ENCODE measurements at places on chromosomes 16 and 17.

DNA sequence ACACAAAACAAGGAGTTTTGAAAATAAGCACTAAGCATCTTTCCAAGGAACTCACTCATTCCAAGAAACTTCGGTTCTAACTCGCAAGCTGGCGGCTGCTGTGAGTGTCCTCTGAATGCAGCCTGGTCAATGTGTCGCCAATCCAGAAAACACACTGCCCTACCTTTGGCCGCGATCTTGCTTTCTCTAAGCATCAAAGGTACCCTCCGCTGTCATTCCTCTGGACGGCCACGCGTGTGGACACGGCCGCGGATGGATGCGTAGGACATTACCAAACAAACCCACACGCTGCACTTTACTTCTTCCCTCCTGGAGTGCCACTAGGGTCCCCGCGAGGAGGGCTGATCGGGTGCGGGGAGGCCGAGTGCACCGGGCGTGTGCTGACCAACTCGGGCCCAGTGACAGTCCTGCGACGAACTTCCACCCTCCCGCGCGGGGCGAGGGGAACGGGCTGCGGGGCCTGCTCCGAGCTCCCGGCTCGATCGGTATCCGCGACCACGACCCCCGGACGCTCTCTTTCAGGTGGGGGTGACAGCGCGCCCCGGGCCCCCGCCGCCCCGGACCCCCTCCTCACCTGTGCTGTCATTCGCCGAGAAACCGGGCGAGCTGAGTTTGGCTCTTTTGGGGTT is 1.1 kb downstream of the CREBBP start:
- no peak for DNase-seq

- DNase-seq: no peak
Observed at GRCh38 chr17:70622368-70623260, 453.3 kb downstream of the KCNJ2 start.

GRCh38 chr17:81601525-81602120 is 35.3 kb downstream of the NPLOC4 start:
- no peak for DNase-seq

DNA sequence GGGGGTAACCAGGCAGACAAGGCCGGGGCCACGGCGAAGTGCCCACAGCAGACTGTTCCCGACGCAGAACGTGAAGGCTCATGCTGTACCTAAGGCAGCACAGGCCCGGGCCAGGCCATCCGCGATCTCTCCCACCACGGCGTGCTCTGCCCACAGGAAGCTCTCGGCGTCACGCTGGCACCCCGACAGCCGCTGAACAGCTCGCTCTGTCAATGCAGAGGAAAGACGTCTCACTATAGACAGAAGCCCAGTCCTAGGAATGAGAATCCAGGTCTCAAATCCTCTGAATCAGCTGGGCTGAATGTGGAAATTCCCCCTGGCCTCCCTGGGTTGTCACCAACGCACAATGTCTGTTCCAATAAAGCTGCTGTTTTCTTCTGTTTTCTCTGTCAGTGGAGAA is 21.4 kb downstream of the SERPINF1 start:
- DNase-seq: no peak

- DNase-seq: no peak
Observed at GRCh38 chr16:11128211-11129141, 127.5 kb downstream of the SOCS1 start.

DNA sequence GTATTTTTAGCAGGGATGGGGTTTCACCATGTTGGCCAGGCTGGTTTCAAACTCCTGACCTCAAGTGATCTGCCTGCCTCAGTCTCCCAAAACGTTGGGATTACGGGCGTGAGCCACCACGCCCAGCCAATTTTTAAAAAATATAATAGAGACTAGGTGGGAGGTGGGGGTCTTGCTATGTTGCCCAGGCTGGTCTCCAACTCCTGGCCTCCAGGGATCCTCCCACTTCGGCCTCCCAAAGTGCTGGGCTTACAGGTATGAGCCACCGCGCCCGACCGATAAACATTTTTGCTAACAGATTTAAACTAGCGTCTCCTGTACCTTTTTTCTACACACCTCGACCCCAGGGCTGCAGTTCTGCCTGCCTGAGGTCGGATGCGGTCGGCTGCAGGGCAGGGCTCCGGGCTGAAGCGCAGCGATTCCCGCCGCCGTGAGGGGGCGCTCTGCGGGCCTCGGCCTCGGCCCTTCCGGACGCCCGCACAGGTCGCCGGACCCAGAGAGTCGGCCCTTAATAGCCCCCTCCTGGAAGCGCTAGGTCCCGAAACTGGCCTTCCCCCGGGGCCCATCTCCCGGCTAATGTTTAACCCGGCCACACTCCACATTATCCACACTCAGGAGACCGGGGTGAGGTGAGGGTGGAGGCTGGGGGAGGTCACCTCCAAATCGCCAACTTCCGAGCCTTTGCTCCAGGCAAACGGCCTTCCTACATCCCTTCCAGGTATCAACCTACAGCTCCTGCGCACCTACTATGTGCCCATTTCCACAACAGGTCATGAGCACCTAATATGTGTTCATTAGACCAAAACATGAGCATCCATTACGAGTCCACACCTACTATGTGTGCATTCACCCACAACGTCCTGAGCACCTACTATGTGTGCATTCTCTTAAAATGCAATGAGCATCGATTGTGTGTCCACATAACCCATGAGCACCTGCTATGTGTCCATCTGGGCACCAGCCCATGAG is 2.0 kb upstream of the GLIS2 start:
- no peak for DNase-seq

DNA sequence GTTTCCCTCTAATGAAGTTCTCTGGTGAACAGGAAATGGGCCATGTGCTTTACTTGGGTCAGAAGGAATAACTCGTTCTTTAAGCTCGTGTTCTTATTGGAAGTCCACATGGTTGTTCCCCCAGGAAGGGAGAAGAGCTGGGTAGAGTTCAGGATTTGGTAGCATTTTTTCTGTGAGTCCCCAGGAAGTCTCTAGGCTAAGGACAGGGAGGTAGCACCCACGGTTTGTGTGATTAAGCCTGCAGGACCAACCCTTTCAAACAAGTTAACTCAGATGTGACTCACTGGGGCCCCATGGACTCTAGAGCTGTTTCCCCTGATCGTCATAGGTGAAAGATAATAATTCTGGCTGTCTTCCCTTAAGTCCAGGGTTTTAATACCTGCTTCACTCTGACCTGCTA is 16.4 kb downstream of the SAP30BP start:
- DNase-seq: no peak

- no peak for DNase-seq
Observed at GRCh38 chr16:86040496-86040895, 141.5 kb downstream of the IRF8 start.

GRCh38 chr17:35138218-35138617 is 3.9 kb downstream of the NLE1 start:
- DNase-seq: no peak

GRCh38 chr16:79419148-79419547 is 181.4 kb downstream of the MAF start:
- no peak for DNase-seq

GRCh38 chr17:59441464-59442096 is 110.1 kb downstream of the YPEL2 start:
- DNase-seq: no peak

GRCh38 chr16:27322858-27323780 is 9.3 kb downstream of the IL4R start:
- no peak for DNase-seq

DNA sequence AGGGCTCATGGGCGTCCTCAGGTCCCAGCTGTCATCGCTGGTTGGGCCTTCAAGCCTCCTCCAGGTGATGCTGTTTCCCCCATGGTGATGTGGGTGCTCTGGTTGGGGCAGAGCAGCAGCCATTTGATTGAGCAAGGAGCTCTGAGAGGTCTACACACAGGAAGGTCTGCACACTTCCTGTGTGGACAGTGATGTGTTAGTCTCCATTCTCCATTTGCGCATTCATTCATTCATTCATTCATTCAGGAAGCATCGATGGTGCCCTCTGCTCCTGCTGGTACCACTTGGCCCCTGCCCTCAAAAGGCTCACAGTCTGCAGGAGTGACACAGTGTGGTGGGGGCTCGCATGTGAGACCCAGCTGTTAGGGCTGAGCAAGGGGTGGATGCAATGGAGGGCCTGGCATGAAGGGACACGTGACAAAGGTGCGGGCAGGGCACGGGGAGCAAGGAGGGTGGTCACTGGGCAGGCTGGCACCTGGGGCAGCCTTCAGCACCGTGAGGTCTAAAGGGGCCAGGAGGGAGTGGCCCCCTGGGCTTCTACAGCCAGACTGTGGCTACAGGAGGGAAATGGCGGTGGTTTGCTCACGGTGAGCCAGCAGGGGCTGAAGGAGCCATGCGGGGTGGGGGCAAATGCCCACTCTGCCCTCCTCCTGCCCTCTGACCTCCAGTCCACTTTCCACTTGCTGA is 1.5 kb downstream of the ADGRG3 start:
- DNase-seq: no peak

- DNase-seq: no peak
Observed at GRCh38 chr16:14559809-14560241, 70.2 kb downstream of the PARN start.

GRCh38 chr16:31568577-31569359 is 41.1 kb downstream of the AHSP start:
- DNase-seq: no peak

DNA sequence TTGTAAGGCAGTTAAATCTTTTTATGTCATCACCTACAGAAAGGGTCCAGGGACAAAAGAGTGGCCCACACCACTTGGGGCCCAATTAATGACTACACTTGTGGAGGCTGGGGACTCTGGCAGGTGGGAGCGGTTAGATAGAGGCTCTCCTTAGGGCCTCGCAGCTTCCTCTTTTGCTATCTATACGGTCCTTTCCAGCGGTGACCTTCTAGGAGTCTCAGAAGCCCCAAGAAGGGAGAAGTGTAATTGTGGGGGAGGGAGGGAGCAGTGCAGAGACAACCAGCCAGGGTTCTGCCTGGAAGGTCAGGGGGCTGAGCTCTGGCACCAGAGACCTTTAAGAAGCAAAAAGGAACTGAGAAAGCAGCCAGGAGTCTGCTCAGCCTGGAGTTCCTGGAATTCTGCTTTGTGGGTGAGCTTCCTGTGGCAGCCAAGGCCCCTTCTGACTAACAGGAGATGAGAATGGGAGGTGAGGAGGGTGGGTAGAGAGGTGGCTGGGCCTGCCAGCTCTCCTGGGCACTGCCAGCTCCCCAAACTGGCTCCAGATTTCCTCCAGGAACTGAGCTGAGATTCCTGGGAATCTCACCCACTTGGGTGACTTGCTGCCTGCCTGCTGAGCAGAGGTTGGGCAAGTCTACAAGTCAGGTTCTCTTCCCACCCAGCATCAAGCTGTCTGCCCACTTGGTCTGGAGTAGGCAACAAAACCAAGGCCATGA is 16.3 kb upstream of the MAP3K14 start:
- peak; percentile 79 for DNase-seq

GRCh38 chr17:19328441-19329061 is 34.0 kb downstream of the B9D1 start:
- DNase-seq: no peak

GRCh38 chr16:71952825-71953224 is 47.4 kb downstream of the PKD1L3 start:
- no peak for DNase-seq

GRCh38 chr16:48895142-48895541 is 285.2 kb upstream of the N4BP1 start:
- no peak for DNase-seq

GRCh38 chr17:76570877-76571471 is 14.7 kb downstream of the ST6GALNAC2 start:
- no peak for DNase-seq

DNA sequence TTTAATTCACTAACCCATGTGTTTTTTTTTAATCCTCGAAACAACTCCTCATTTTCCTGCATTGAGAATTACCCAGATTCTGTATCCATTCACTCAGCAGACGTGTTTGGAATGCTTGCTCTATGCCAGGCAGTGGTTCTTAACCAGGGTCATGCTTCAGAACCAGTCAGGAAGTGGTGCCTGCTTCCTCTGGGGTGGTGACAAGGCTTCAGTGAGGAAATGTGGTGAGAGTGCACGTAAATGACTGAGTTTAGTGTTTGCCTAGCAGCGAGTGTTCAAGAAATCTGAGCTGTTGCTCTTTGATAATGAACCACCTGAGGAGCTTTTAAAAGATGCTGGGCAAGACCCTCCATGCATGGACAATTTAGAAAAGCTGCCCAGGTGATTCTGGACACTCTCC is 9.9 kb downstream of the ZFP90 start:
- no peak for DNase-seq

DNA sequence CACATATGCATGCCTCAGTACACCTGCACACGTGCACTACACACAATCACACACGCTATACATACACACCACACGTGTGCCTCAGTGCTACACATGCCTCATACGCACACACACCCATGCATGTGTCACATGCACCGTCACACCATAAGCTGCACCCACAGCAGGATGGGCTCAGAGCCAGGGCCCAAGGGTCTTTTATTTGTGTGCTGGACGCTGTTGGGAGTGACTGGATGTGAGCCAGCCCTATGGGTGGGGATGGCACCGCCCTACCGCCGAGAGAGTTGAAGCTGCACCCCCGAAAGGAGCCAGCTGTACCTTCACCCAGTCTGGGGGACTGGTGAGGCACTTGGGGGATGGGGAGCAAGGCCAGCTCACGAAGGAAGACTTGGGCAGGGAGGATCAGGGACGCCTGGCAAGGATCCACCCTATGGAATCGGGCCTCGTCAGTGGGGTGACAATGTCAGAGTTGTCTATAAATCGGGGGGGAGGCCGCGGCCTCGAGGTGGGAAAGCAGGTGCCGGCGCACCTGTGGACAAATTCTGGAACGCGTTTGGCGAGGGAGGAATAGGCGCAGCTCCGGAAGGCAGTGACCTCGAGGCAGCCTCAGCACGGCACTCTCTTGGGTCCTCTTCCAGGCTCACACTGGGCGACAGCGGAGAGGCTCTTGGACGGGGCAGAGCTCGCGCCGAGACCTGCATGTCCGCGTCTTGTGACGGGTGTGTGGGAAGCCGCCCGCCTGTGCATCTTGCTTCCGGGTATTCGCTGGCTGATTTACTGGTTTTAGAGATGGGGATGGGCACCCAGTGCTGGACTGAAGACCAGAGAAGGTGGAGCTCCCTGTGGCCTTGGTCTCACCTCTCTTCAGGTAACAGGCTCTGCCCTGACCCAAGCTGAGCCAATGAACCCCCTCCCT is 7.3 kb downstream of the RGS11 start:
- no peak for DNase-seq

- DNase-seq: no peak
Observed at GRCh38 chr17:6641247-6641863, 495 bp downstream of the TXNDC17 start.

DNA sequence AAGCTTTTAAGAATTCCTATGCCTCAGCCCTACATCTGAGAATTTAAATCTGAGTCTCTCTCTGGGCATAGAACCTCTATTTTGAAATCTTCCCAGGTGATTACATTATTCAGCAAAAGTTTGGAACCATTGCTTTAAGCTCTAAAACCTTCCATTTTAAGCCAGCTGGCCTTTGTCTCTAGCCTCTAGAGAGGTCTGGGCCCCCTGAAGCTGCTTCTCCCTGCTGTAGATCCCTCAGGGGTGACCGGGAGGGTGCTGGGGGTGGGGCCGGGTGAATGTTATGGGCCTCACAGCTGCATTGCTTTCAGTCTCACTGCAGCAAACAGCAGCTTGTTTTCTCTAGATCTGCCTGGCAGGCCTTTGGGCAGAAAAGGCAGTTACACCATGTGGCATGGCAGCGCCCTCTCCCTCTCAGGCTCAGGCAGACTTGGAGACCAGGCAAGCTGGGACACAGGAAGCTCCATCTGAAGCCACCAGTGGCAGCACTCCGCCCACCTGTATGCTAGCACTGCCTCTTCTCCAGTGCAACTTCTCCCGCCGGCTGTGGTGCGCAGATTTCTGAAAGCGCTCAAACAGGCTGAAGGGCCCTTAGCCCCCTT is 66.3 kb downstream of the MPRIP start:
- DNase-seq: no peak

- no peak for DNase-seq
Observed at GRCh38 chr16:66166490-66166889, 200.0 kb upstream of the CDH5 start.

Data from vagina (tissue), 2 donors.